ENCODE measurements at places on chromosomes 12 and 14. TPM values are rescaled to one million over a fixed set of nuclear protein-coding genes. Genes with fewer than 3 reads are reported as not detected.
A peak's percentile ranks its signal among the peaks of the same experiment; 100 is the strongest.

GNB3 gene
- total RNA-seq: 5.2 TPM

OR4K1 gene
- total RNA-seq: not detected

REM2 gene
- 3.9 TPM for total RNA-seq

TAS2R7 gene
- not detected for total RNA-seq

TMEM30B gene
- total RNA-seq: 22.6 TPM

GRCh38 chr14:65377576-65377975, 35.0 kb upstream of the FUT8 start:
- H3K27ac ChIP-seq: no peak overlapping the region
- no peak overlapping the region for H3K4me3 ChIP-seq
- H3K36me3 ChIP-seq: no peaks in the 10 kb centered on the region
- H3K27me3 ChIP-seq: no peaks in the 10 kb centered on the region
- no peak for DNase-seq

DNA sequence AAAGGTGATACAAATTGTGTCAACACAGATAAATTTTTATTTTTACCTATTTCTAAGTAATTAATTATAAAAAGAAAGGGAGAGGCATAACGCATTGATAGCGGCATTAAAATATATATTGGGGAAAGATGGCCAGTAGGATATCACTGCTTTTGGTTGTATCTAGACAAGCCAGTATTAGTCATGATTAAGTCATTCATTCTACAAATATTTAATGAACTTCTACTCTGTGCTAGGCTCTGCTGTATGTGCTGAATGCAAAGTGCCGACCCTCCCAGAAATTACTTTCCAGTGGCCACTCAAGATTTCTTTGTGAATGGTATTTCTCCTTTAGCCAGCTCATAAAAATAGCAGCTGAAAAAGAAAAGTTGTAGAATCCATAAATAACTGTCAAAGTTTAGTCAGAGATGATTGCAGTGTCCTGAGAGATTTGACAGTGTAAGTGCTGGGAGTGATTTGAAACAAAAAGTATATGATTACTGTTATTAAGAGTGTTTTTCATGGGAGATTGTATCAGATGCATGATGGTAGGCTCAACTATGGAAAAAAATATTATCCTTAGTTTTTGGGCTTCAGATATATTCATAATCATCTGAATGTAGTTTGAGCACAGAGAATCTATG, 133.2 kb downstream of the MGAT4C start:
- H3K4me3 ChIP-seq: no peak overlapping the region
- DNase-seq: no peak
- no peaks in the 10 kb centered on the region for H3K36me3 ChIP-seq
- no peaks in the 10 kb centered on the region for H3K27me3 ChIP-seq

DNA sequence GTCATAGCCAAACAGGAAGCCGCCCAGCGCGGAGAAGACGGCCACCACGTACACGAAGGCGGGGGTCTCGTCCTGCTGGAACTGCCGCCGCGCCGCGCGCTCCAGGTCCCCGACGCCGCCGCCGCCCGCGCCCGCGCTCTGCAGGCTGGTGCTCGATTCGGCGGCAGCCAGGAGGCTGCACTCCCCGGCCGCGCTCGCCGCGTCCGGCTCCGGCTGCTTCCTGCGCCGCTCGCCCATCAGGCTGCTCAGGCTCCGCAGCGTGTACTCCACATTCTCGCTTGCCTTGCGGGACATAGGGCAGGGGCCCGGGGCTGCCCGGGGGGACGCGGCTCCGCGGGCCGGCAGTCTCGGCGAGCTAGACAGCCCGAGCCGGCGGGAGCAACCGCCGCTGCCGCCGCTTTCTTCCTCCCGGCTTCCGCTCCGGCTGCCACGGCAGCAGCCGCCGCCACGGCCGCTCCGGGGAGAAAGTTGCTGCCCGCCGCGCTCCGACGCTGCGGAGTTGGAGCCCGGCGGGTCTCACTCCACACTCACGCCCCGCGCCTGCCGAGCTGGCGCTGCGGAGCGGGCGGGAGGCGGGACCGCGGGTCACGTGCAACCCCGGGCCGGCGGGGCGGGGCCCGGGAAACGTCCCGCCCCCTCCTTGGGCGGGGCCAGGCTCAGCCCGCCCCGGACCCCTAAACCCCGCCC, at the start of gene SLC2A13:
Gene SLC2A13, minus strand, starts transcription at position 567 of the 687 bp plus-strand sequence. Its CDS starts 273 bp downstream, at position 294.
- no peaks in the 10 kb centered on the region for H3K36me3 ChIP-seq
- no peak for DNase-seq
- peak within 1 kb of the TSS; percentile 60 for H3K4me3 ChIP-seq
- H3K27ac ChIP-seq: peak within 1 kb of the TSS; percentile 87

GRCh38 chr12:102848832-102849231, 68.2 kb downstream of the PAH start:
- H3K4me3 ChIP-seq: no peak overlapping the region
- no peaks in the 10 kb centered on the region for H3K36me3 ChIP-seq
- H3K27me3 ChIP-seq: no peaks in the 10 kb centered on the region
- DNase-seq: no peak
- H3K4me1 ChIP-seq: no peaks in the 10 kb centered on the region

DNA sequence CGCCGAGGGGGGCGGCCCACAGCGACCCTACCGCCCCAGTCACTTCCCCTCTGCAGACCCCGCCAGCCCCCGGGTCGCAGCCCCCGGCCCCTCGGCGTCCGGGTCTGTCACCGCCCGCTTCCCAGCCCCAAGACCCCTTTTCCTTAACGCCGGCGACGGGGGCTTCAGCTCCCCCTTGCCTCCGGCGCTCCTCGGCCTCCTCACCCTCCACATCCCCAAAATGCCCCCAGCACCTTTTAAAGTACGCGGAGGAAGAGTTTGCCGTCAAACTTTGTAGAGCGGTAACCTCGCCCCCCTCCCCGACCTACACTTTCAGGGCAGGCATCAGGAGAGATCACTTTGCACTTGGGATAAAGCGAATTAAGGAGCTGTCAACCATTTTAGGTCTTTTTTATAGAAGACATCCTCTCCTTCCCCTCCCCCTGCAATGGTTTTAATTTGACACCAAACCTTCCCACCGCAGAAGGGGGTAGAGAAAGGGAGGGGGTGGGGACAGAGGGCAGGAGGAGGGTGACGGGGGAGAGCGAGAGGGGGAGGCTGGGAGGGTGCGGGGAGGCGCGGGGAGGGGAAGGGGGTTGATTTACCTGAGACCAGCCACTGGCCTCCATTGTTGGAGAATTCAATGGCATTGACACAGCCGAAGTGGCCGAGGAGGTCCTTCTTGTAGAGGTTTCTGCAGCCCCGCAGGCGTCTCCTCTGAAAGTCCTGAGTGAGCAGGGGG, 578 bp downstream of the DCAF5 start:
- H3K36me3 ChIP-seq: no peaks in the 10 kb centered on the region
- H3K27ac ChIP-seq: peak overlapping the region; percentile 96
- H3K4me1 ChIP-seq: peaks cover 30% of the 10 kb centered on the region
- no peak for DNase-seq
- H3K27me3 ChIP-seq: no peaks in the 10 kb centered on the region
- H3K4me3 ChIP-seq: peak overlapping the region; percentile 97

DNA sequence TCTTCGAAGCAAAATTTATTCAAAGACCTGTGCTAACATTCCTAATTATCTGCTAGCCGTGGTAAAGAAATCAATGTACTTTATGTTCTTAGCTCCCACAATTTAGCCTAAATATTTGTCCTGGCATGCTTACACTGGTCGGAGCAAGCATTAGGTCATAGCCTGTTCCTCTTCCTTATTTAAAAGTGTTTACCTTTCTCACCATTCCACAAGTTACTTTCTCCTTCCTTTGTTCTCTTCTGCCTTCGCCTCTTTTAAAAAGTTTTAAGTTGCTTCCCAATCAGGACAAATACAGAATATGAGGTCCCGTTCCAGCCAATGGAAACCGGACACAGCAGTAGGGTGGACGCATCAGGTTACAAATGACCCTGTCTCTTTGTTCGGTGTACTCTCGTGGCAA, 11.6 kb downstream of the CDK2AP1 start:
- H3K4me1 ChIP-seq: peaks cover 5% of the 10 kb centered on the region
- no peak overlapping the region for H3K27ac ChIP-seq
- no peaks in the 10 kb centered on the region for H3K27me3 ChIP-seq
- H3K4me3 ChIP-seq: no peak overlapping the region
- no peak for DNase-seq

DNA sequence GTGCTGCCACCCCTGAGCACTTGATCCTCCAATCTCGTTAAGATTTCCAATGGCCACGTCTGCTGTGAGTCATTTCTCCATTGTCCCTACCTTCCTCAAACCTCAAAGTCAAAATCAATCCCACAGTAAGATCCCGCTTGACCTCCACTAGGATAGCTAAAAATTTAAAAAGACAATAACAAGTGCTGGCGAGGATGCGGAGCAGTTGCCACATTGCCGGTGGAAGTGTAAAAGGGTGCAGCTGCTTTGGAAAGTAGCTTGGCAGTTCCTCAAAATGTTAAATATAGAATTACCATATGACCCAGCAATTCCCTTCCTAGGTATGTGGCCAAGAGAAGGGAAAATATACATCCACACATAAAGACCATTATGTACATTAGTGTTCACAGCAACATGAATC, 9.5 kb upstream of the BCL7A start:
- H3K27ac ChIP-seq: no peak overlapping the region
- H3K4me3 ChIP-seq: no peak overlapping the region
- no peaks in the 10 kb centered on the region for H3K36me3 ChIP-seq
- no peak for DNase-seq

DNA sequence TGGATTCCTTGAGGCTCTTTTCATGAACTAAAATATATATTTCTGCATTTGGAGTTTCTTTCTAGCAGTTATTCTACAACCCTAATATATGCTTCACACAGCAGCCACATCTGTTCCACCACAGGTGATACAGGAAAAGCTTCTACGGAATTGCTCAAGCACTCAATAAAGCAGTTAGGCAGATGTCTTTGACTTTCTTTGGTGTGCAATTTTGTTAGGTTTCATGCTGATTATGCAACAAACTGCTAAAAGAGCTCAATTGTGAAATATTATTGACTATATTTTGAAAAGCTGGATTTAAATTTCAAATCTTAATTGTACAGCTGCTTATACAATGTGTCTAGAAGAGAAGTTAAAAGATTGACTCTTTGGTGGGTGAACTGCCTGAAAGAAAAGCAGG, 1055.6 kb upstream of the FBXO33 start:
- no peak overlapping the region for H3K27ac ChIP-seq
- H3K4me1 ChIP-seq: no peaks in the 10 kb centered on the region
- DNase-seq: no peak
- H3K27me3 ChIP-seq: no peaks in the 10 kb centered on the region
- H3K4me3 ChIP-seq: no peak overlapping the region
